Fibroblast of skin of left quadriceps (primary cell): ENCODE measurements at places on chromosomes 13 and 19.

- peak; percentile 53 for DNase-seq
Observed at GRCh38 chr13:80436571-80437169, 95.7 kb upstream of the SPRY2 start.

GRCh38 chr13:73991884-73992283, 142.3 kb downstream of the KLF12 start:
- DNase-seq = no peak

DNA sequence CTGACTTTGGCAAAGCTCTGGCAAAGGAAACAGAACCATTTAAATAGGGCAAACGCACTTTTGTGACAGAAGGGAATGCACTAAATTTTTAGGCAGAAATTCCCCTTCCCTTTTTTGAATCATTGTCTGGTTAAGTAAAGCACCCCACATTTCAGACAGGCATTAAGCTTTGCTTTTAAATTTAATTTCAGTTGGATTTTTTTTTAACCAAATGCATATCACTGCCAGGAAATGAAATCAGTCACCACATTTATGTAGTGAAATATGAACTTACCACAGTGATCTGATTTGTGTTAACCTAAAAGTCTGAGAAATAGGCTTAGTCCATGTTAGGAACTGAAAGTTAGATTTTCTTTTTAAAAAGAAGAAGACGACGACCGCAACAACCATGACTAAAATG, 10.8 kb downstream of the GPR183 start:
- peak; percentile 29 for DNase-seq

DNA sequence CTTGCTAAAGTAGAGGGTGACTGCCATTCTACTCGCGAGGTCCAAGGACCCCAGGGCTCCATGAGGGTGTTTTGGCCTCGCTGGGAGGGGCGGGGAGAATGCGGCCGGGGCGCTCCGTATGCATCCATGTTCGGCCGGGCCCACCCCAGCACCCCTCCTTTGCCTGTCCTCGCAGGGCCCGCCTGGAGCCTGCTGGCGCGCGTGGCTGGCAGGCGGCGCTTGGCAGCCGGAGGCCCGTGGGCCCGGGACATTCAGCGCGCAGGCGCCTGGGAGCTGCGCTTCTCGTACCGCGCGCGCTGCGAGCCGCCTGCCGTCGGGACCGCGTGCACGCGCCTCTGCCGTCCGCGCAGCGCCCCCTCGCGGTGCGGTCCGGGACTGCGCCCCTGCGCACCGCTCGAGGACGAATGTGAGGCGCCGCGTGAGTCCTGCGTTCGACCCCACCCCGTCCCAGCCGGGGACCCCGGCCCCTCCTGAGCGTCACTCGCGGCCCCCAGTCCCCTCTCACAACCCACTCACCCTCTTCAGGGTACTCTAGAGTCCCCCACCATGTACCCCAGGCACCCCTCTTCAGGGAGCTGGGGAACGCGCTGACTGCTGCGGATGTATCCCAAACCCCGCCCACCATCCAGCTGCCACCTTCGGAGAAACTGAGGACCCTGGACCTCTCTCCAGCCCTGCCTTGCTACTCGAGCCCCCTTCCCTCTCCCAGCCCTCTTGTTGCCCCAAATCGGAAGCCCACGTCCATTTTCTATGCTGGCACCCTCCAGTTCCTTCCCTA, 4.1 kb downstream of the DLL3 start:
- peak; percentile 33 for DNase-seq

GRCh38 chr13:25701304-25701703, 329.5 kb downstream of the ATP8A2 start:
- DNase-seq = no peak

GRCh38 chr13:28750187-28751045, 31.6 kb upstream of the SLC46A3 start:
- no peak for DNase-seq

GRCh38 chr13:98978280-98978679, 416 bp upstream of the DOCK9 start:
- DNase-seq = peak; percentile 63

GRCh38 chr13:33640832-33641231, 177.1 kb upstream of the RFC3 start:
- no peak for DNase-seq

DNA sequence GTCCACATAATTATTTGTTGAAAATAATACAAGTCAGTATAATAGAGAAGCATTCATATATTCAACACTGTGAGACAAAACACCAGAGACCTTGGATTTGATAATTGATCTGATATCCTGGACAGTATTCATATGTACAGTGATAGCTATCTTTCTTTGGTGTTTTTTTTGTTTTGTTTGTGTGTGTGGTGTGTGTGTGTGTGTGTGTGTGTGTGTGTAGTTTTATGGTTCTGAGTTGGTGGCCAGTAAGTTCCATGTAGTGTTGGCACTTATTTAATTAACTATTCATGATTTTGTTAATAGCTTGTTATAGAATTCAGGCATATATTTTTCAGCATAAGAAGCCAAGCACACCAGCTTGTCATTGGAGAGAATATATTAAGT, 1.6 kb upstream of the ANGPTL6 start:
- DNase-seq = no peak

- no peak for DNase-seq
Observed at GRCh38 chr13:60094385-60095088, 69.2 kb downstream of the DIAPH3 start.

DNA sequence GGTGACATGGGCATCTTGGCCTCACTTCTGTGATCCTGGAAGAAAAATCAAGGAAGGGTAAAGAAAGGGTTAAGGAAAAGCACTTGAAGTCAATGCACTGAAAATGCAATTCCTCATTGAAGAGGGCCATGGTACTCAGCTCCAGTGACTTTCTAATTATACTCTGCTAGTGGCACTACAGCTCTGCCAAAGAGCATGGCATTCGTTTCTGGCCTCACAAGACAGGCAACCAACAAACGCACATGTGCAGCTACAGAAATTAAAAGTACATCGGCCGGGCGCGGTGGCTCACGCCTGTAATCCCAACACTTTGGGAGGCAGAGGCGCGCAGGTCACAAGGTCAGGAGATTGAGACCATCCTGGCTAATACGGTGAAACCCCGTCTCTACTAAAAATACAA, 21.8 kb downstream of the SACS start:
- DNase-seq = no peak

- DNase-seq = no peak
Observed at GRCh38 chr19:15196360-15197005, 4.3 kb downstream of the NOTCH3 start.

DNA sequence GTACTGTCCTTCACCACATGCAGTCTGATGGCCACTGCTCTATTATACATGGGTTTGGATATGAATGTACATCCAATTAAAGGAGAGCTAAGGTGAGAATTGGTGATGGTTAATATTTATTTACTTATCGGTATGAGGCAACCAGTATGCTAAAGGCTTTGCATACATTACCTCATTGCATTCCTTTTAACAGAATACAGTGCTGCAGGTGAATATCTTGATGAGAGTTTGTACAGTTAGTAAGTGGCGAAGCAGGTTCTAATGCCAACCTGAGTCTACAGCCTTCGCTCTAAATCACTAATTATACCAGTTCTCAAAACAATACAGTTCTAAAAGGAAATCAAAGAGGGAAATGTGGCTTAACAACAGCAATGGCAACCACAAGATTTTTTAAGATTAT, 284.1 kb downstream of the ITGBL1 start:
- DNase-seq = no peak
